Stimulated activated CD8-positive, alpha-beta memory T cell treated with anti-CD3 and anti-CD28 coated beads, Interleukin-4, amount 100 ng/mL, for 4 hours (primary cell): ENCODE measurements at places on chromosomes 11 and 22.

DNA sequence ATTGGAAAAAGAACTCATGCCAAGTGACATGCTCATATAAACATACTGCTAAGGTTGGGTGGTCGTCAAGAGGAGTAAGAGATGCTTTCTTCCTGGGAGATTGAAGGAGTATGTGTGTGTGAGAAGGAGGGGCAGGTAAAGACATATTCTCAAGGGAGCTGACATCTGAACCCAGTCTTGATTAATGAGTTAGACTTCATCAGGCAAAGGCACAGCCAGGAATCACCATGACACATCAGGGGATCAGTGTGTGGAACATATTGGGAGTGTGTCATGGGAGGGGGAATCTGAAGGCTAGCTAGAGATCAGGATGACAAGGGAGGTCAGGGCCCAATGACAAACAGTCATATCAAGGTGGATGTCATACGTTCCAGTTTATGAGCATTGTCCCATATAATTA, 14.9 kb downstream of the CNTF start:
- DNase-seq: no peak

- no peak for DNase-seq
These were observed 4.4 kb downstream of the NAALADL1 start for GRCh38 chr11:65053827-65054508.

DNA sequence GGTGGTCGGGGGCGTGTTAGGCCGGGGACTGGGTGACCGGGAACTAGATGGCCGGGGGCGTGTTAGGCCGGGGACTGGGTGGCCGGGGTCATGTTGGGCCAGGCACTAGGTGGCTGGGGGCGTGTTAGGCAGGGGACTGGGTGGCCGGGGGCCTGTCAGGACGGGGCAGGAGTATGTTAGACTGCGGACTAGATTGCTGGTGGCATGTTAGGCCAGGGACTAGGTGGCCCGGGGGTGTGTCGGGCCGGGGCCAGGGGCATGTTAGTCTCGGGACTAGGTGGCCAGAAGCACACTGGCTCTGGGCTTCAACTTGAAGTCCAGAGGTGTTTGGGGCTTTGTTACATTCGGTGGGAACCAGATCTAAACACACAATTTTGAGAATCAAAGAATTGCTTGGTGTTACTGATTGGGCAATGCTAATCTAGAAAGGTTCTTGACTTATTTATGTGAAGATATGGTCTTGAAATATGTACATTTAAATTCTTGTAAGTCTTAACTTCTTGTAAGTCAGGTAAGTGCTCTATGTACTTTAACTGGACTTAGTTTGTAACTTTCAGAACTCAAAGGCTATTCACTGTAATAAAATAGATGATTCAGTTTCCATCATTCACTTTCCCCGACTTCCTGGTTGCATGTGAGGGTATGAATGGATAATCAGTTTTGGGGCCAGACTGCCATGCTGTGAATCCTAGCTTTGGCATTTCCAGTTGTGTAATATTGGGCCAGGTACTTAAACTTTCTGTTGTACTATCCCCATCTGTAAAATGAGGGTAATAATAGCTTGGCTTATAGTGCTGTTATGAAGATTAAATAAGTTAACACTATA, 1.1 kb downstream of the EXT2 start:
- no peak for DNase-seq

GRCh38 chr11:111642542-111642941, 40.3 kb downstream of the SIK2 start:
- no peak for DNase-seq

DNA sequence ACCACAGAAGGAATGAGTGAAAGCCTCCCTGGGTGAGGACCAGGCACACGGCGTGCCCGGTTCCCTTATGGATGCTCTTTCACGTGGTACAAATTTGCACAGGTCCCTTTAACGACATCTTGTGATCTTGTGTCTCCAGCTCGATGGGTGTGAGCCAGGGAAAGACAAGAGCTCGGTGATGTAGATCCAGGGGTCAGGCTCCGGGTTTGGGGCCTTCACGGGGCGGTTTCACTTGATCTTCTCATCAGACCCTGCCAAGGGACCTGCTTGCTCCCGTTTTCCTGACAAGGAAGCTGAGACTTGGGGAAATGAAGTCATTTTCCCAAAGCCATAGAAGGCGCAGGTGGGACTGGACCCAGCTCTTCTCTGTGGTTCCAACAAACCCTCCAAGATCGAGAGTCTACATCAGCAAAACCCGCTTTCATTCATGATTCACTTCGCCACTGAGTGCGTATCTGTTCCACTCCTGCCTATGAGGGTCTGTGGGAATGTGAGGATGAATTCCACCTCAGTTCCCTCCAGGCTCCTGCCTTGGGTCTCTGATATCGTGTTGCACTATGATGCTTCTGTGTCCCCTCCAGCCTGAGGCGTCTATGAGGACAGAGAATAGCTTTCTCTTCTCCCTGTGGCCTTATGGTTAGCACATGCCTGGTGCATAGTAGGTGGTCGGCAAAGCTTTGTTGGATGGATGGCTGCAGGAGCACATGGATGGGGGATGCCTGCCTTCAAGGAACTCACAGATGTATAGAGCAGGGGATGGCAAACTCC, 45.0 kb upstream of the ANO1 start:
- DNase-seq: no peak

- no peak for DNase-seq
These were observed 48.7 kb upstream of the ZBED5 start for GRCh38 chr11:10906521-10906920.

DNA sequence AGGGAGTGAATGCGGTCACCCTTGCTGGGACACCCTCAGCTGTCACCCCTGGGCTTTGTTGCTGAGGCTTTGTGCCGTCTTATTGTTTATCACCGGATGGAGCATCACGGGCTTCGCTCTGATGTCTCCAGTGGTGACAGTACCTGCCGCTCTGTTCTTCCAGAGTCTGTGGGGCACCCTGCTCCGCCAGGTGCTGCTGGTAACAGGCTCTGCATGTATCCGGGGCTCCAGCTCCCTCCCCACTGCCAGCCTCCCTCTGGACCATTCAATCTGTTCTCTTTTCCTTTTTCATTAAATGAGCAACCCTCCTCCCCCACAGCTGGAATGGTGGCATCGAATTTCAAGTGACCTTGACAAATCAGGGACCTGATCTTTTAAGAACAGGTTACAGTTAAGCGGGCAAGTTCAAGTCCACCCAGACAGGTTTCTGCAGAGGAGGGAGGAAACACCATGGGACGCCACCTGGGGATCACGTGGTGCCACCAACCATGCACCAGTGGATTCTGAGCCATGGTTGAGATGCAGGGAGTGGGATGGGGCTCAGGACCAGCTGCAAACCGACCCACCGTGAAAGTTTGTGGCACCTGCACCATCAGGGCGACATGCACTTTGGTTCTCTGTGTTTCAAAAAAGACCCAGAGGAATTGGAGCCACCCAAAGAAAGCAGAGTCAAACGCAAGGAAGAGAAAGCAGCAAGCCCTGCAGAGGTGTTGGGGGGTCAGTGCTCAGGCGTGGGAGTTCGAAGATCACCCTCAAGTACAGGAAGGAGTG, 89.3 kb downstream of the BCR start:
- DNase-seq: no peak

DNA sequence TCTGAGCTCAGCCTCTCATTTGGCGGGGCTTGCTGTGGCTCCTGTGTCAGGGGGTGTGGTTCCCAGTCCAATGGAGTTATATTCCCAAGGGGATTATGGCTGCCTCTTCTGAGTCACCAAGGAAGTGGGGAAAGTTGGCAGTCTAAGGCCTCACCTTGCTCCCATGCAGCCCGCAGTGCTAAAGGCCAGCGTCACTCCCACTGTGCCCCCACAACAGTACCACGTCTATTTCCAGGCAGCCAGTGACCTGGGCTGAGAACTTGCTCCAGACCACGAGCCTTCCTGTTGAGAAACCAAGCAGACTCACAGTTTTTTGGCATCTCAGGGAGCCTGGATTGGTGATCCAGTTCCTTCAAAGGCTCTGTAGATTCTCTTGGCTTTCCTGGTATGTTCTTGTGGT, 45.6 kb downstream of the OR2AT4 start:
- DNase-seq: no peak

DNA sequence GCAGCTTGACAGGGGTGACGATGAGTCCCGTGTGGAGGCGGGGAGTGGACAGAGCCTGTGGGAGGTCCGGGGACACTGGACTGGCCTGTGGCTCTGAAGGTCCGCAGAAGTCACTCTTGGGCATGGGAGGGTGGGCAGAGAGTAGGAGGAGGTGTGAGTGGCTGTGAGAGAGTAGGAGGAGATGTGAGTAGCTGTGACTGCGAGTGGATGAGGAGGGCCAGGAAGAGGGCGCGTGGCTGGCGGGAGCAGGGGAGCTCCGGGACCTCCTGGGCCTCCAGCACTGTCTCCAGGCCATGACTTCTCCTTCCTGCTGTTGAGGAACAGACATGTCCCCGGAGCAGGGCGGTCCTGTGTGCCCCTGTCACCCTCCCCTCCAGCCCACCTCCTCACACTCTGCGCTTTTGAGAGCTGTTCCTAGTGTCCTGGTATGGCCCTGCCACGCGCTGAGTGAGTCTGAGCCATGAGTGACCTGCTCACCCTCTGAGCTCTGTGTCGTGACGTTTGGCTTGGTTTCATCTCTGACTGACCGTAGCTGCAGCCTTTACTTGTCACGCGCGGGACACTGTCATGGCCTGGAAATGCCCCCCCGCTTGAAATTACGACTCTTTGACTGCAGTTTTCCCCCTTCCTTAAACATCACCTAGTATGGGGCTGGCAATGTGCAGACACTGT, 391.5 kb downstream of the TBC1D22A start:
- DNase-seq: no peak

DNA sequence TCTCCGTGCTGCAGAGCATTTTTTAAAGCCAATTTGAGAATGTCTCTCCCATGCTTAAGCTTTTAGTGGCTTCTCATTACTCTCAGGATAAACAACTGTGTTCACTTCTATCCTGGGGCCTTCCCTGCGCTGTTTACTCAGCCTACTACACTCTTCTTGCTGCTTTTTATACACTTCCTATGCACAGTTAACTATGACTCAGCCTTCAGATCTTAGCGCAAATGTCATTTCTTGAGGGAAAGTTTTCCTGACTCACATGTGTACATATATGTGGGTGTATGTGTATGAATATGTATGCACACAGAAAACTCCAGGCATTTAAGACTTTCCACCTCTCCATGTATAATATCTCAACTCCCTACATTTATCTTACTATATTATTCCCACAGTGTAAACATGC, 9.8 kb downstream of the THAP12 start:
- no peak for DNase-seq

DNA sequence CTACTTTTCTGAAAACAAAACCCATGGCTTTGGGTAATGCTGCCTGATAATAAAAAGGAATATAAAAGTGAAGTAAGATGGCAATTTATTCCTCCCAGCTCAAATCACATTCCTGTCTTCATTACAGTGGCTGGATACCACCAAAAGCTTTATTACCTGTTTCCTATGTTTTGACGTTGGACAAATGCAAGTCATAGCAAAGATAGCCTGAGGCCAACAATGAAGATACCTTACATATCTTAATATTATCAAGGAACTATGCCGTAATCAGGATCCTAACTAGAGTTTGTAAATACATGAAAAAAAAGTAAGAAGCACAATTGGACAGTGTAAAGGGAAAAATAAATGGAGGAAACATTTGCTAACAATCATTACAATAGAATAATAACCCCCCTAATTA, 202.4 kb downstream of the SOX6 start:
- no peak for DNase-seq

DNA sequence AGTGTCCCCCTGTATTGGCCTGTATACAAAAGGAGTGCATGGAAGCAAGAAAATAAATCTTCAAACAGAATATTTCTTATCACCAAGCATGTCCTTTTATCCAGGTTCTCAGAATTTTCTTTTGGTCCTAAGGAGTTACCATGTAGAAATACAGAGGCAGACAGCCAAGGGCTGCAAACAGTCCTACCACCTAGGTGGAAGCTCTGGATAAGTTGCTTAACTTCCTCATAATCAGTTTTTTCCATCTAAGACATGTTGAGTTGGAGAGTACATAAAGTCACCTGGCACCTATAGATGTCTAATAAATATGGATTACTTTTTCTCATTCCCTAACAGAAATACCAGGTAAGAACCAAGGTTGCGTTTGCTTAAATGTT, 57.0 kb upstream of the BLID start:
- DNase-seq: no peak

DNA sequence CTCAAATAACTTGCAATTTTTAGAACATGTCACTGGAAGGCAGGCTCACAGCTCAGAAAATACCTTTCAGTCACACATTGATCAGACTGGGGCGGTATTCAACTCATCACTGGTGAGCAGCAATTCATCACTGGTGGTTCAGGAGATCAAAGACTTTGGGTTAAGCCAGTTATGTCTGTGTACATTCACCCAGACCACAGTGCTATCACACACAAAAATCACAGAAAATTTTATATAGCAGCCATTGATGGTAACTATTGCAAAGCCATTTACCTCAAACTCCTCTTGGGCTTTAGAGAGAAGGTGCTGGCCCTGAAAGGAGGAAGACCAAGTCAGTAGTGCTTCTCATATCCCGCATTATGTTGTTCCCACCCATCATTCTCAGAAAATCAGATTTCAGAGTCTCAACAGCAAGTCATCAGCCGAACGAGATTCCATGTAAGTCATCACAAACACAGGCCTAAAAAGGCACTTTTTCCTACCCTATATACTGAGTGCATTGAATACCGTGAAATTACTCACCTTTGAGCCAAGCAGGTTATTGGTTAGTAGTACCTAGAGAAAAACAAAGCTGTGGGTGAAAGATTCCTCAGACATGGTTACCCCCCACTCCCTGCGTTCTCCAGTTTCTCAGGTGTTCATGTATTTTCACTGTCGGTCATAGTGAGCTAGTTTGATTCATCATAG, 14.0 kb upstream of the WDR74 start:
- DNase-seq: no peak

DNA sequence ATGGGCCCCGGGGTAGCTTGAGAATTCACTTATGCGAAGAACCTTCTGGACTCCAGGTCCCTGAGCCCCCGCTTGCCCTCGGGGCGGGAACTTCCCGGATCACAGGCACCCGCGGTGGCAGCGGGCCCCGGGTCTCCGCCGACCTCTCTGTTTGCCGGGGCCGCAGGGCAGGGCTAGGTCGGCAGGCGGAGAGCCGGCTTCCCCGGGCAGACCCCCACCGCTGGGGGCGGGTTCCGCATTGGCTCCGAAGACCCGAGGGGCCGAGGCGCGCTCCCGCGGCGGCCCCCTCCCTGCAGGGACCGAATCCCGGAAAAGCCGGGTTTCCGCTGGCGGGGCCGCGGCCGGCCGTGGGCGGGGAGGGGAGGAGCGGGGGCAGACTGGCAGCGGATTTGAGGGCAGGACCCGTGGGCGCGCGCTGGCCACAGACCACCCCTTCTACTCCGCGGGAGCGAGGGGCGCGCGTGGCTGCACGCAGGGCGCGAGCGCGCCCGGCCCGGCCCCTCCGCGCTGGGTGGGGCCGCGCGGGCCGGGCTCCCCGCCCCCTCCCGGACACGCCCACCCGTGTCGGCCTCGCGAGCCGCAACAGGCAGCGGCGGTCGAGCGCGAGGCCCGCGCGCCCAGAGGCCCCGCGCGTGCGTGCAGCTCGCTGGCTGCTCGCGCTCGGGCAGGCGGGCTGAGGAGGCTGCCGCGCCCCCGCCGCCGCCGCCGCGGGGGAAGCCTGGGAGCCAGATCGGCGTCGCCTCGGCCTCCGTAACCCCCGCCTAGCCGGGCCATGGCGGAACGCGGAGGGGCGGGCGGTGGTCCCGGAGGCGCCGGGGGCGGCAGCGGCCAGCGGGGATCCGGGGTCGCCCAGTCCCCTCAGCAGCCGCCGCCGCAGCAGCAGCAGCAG, at the start of gene PACS1:
Gene PACS1, plus strand, starts transcription at position 558 of the 889 bp plus-strand sequence. Its CDS starts 215 bp downstream, at position 773.
- DNase-seq: peak; percentile 78

- DNase-seq: no peak
These were observed 219.1 kb upstream of the ARHGAP42 start for GRCh38 chr11:100467821-100468508.
